Nucleus accumbens (tissue), 56 donors: ENCODE measurements at places on chromosomes 1 and 21.
A peak's percentile ranks its signal among the peaks of the same experiment; 100 is the strongest.

GRCh38 chr1:158799689-158800088 lies 18.7 kb upstream of the OR6N2 start:
- no peak for DNase-seq

GRCh38 chr1:35707601-35708440 lies 10.9 kb downstream of the C1orf216 start:
- peak; percentile 23 for DNase-seq

- no peak for DNase-seq
These were observed 56.4 kb downstream of the SASS6 start for GRCh38 chr1:100076319-100076718.

DNA sequence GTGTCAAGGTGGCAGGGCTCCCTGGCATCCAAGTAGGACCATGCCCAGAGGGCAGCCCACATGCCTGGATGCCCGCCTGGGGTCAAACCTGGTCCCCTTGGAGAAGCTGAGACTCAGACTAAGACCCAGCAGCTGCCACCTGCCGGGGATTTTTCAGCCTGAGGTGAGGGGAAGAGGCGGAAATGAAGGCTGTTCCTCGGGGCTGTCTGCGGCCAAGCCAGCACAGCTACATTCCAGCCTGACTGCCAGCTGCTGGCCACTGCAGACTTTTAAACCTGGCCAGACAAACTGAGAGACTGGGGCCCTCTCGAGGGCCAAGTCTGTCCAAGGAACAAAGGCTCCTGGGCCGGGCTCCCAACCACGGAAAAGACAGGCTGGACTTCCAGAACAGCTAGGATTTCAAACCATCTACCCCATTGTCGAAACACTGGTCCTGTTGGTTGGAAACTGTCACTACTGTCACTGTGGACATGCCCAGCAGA lies 21.9 kb upstream of the PLEKHG5 start:
- no peak for DNase-seq

DNA sequence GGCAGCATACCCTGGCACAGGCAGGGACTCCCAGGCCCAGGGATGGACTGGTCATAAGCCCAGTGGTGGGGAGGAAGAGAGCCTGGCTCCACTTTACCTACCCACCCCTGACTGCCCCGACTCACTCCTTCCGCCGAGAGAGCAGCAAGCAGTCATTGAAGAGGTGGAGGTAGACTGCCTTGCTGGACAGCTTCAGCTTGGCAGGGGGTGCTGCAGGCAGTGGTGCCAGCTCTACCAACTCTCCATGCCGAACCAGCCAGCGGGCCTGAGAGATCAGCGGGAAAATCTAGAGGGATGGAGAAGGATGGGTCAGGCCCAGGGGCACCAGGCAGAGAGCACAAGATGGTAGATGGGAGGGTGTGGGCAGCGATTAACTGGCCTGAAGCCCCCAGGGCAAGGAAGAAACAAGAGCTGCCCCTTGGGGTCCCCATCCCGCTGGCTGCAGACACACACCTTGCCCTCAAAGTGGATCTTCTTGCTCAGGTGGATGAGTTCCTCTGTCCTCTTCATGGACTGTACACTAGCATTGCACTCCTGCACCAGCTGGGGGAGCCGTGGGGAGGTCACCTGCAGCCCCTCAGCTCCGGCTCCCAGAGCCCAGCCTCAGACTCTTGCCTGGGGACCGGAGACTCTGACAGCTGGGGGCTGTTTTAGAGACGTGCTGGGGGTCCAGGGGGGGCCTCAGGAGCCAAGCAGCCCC lies 7.7 kb downstream of the ARHGEF19 start:
- DNase-seq, result no peak
